ENCODE measurements at places on chromosomes 5 and 9.

GRCh38 chr5:95069948-95070347 is 214.9 kb downstream of the MCTP1 start:
- no peak for DNase-seq

- DNase-seq = no peak
These were observed 41.7 kb downstream of the KLF4 start for GRCh38 chr9:107447834-107448233.

DNA sequence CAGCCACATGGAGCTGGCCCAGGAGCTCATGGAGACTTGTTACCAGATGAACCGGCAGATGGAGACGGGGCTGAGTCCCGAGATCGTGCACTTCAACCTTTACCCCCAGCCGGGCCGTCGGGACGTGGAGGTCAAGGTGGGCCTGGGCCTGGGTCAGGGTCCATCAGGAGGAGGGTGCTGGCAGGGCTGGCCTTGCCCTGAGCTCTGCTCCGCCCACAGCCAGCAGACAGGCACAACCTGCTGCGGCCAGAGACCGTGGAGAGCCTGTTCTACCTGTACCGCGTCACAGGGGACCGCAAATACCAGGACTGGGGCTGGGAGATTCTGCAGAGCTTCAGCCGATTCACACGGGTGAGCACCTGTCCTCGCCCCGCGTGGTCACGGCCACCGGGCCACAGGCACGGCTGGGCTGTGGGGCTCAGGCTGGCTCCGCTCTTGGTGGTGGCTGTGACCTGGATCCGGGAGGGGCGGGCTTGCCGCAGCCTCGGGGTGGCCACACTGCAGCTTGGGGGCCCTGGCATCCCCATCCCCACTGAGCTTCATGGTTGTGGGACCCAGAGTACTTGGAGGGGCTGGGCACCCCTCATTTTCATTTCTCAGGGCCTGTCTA is 7.1 kb downstream of the DPP7 start:
- DNase-seq = no peak

GRCh38 chr5:93403141-93403928 is 177.7 kb downstream of the NR2F1-AS1 start:
- no peak for DNase-seq

DNA sequence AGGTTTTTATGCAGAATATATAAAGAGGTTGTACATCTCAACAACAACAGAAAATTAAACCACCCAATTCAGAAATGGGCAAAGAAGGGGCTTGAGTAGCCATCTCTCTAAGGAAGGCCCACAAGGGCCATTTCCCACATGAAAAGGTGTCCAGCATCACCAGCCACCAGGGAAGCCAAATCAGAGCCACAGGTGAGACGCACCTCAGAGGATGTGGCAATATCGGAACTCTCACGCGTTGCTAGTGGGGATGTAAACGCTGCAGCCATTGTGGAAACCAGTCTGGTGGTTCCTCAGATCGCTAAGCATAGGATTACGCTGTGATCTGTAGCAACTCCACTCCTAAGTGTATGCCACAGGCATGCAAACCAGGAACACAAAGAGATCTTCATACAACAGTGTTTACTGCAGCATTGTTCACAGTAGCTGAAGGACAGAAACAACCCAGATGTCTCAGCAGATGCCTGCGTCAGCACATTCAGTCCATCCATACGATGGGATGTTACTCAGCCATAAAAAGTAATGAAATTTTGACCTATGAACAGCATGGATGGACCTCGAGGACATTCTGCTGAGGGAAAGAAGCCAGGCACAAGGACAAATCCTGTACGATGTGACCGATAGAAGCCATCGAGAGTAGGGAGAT is 84.3 kb upstream of the CACNA1B start:
- DNase-seq = peak; percentile 78

DNA sequence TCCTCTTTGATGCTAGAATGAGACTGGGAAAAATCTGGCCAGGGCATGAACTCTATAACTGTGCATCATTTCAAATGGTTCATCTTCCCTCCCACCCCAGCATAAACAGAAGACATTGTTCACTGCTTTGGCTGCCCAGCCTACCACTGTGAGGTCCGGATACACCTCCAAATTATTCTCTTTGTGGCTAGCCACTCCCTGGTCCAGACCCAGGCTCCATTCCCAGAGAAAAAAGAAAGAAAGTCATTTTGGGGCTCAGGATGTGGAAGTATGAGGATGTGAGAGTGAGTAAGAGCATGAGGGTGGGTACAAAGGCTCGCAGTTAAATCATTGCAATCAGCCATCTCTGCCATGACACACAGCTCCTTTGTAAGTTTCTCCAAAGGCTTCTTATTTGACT is 559.2 kb downstream of the PSAT1 start:
- no peak for DNase-seq

GRCh38 chr5:69512740-69513260 is 20.2 kb downstream of the OCLN start:
- DNase-seq = no peak

- DNase-seq = no peak
These were observed at the start of gene FUT7 for GRCh38 chr9:137031904-137032640. FUT7 (minus strand) TSS chr9:137032088; CDS start chr9:137031991, 97 bp downstream.

DNA sequence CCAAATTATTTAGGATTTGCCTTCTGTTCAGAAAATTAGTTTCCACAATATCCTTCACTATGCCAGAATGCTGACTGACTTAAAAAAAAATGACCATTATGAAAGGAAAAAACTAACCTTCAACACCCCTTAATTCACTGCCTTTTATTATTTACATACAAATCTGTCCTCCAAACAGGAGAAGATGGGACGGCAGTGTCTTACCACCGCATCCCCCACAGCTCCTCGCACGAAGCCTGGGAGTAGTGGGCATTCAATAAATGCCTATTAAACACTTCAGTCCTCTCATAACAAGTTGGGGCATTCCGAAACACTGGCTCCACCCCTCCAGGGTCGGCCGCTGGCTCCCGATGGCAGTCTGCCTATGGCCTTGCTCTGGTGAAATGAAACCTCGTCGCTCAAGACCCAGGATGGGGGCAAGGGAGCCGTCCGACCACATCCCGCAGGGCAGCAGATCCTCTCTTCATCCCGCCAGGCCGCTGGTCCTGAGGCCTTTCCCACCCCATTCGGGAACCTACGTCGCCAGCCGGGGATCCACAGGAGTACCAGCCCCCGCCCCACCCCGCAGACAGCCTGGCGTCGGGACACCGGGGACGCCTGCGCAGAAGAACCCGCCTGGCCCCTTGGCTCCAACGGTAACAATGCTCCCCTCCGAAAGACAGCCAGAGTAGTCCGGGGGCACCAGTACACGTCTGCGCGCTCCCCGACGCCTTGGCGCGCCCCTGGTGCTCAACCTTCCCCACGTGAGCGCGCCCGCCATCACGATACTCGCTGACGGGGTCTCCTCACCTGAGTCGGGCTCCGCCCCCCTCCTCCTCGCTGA is 613 bp downstream of the ZBTB5 start:
- peak; percentile 67 for DNase-seq

DNA sequence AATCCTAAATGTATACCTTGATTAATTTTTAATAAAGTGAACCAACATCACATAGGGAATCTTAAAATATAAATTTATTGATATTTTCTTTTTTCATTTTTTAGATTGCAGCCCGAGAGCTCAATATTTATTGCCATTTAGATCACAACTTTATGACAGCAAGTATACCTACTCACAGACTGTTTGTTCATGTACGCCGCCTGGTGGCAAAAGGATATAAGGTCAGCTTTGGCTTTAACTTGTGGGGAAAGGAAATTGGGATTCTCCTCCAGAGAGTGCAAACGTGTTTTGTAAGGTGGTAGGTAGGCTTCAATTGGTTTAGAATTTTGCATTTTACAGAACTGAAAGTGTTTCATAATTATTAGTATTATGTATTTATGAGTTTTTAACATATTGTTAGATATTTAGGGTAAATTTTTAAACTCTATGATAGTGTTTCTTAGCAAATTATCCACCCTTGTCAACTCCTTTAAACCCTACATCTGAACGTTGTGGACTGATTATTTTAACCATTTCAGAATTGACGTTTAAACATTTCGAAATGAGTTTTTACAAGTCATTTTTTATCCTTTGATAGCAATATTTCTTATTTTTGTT is 17.5 kb upstream of the DHFR start:
- peak; percentile 63 for DNase-seq

DNA sequence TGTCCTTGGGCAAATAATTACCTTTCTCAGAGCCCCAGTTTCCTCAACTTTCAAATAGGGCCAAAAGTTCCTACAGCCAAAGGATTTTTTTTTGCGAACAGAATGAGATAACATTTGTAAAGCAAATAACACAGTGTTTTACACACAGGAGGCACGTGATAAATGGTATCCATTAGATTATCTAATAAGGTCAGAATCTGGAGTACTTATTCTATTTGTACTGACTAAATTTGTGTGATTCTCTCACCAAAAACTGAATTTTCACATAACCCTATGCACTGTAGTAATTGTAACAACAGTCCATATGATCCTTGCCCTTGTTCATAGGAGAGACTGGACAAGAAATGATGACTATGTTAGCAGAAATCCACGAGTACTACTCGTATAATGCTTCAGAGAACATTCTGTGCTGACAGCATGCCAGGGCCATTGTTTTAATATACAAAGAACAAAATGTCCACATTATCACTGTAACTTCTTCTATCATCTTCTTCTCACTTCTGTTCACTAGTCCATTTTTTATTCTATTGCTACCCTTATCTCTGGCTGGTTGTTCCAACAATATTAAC is 13.9 kb upstream of the FEM1C start:
- DNase-seq = no peak

GRCh38 chr9:133914442-133915342 is 77.4 kb downstream of the VAV2 start:
- no peak for DNase-seq

- DNase-seq = no peak
These were observed 65.6 kb upstream of the SGCD start for GRCh38 chr5:156261275-156261939.
